ENCODE measurements at places on chromosomes 11 and 22.

DNA sequence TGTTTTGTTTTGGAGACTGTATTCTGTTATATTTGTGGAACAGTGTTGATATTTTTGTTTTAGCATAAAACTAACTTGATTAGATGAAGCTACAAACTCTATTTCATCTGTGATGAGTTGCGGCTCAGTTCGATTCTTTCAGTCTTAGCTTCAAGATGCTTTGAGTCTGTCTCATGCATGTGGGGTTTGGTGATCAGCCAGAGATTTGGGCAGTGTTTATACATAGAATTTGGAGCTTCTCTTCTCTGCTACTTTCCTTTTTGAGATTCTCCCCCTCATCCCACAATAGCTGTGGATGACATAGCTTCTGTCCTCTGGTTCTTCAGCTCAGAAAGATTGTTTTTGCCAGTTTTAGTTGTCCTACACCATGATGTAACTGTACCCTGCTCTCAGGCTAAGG, 90.4 kb downstream of the ARHGAP20 start:
- DNase-seq: no peak

DNA sequence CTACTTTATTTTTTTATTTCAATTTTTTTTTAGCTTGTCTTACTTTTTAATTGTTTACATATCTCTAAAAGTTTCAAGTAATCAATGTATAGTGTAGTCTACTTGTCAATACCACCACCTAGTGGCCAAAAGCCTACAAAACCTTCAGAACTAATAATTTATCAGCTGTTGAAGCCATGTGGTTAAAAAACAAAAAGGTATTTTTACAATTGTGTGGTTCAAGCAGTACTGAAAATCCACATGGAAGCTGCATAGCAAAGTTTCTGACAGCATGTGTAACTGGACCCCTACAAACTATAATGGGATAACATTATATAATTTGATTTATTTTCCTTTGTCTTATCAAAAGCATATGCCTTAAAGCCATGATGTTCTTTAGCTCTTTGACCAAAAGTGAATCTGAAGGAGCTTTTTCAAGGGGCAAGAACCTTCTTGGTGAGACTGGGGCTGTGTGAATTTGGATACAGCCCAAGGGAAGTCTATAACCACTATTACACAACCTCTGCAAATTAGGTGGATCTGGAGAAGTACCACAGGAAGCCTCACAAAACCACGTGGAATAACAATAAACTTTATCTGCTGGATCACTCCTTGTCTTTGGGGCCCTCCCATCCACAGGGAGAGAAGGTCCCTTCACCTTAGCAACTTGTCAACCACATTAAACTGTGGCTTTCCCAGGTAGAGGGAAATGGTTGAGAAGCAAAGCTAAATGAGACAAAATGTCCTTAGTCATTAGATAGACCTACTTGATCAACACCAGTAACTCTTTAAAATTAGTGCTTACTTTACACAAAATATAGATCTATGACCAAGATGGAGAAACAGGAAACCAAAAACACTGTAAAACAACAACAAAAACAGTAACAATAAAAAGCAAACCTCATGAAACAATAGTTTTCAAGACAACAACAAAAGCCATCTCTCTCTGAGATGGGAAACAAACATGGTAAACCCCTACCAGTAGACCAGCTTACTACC, 9.9 kb downstream of the NARS2 start:
- DNase-seq: peak; percentile 21

DNA sequence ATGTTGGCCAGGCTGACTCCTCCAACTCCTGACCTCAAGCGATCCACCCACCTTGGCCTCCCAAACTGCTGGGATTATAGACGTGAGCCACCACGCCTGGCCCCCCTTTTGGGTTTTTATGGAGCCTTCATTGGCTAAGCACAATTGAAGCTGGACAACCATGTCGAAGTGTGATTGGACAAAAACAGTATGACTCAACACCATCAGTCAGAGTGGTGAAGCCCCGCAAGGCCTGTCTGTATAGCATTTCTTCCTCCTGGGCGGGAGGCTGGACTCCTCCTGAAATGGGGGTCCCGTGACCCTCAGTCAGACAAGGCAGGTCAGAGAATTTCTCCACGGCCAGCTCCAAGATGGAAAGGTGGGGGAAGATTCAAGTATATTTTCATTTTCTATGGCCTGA, 3.1 kb upstream of the PARVB start:
- DNase-seq: no peak

- no peak for DNase-seq
These were observed 57.9 kb downstream of the RAB38 start for GRCh38 chr11:88117281-88117858.

DNA sequence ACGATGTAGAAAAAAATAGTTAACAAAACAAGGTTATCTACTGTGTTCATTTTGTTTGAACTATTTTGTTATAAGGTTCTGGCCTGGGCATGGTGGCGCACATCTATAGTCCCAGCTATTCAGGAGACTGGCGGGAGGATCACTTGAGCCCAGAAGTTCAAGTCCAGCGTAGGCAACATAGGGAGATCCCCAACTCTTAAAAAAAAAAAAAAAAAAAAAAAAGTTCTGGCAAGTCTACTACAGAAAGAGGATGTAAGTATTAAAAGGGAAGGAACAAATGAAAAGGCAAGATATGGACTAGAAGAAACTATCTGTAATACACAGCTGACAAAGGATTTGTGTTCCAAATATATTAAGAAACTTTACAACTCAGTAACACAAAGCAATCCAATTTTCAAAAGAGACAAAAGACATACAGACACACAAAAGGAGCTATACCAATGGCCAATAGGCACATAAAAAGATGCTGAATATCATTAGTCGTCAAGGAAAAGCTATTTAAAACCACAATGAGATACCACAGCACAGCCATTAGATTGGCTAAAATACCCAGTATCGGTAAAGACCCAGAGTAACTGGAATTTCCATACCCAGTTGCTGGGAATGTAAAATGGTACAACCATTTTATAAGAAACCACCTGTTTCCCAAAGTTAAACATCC, 27.4 kb downstream of the RRAS2 start:
- DNase-seq: no peak

DNA sequence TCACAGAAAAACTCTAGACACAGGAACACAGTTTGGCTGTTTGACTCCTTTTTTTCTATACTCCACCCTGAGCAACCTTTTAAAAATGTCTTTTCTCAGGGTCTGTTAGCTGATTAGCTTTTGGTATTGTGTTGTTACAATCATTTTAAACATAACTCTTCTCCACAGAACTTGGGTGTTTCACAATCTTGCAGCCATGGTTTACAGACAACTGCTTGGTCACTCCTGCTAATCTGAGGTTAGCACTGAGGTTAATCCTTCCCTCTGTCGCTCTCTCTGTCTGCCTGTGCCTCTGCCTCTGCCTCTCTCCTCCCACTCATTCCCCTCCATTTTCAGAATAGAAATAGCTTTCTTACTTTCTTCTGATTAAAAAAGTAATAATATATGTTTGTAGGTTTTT, 62.4 kb upstream of the ZBED5 start:
- DNase-seq: no peak

DNA sequence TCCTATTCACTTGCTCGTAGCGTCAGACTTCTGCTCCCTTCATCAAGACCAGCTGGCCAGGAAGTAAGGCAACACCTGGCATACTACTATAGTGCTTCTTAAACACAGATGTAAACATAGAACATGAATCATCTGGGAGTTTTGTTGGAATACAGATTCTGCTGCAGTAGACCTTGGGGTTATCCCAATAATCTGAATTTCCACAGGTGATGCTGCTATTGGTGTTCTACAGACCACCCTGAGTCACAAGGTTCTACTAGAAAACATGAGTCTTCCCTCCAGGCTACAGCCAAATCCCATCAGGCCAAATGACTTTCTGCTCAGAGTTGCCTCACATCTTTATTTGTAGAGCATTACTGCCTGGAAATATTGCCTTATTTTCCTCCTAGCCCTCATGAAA, 175.2 kb downstream of the NELL1 start:
- no peak for DNase-seq

- no peak for DNase-seq
These were observed at the start of gene SLC15A3 for GRCh38 chr11:60951904-60952741. Gene SLC15A3, minus strand, starts transcription at chr11:60952176. Its CDS starts 625 bp downstream, at chr11:60951551.

GRCh38 chr11:133343951-133344350, 188.3 kb downstream of the OPCML start:
- no peak for DNase-seq

DNA sequence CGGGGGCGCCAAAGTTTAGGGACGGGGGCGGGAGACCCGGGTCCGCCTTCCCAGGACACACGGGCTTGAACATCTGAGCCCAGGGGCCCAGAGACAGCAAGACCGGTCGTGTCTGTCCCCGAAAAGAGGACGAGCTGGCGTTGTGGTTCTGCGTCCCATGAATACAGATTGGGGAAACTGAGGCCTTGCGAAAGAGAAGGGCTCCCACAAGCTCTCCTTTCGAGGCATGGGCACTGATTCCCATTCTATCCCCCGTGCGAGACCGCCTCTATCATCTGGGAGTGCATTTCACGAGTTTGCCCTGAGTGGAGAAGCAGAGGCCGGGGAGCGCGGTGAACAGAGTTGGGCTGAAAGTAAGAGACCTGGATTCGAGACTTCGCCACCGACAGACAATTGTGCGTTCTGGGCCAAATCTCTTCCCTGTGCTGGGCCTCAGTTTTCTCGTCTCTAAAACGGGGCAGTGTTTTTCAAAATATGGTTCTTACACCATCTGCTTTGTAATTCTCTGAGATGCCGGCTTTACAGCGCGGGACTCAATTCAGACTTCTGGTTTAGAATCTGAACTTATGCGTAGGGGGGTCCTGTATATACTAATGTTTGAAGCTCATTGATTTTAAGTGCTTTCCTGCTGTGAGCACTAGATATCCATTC, 471 bp downstream of the RNF185 start:
- peak; percentile 17 for DNase-seq

DNA sequence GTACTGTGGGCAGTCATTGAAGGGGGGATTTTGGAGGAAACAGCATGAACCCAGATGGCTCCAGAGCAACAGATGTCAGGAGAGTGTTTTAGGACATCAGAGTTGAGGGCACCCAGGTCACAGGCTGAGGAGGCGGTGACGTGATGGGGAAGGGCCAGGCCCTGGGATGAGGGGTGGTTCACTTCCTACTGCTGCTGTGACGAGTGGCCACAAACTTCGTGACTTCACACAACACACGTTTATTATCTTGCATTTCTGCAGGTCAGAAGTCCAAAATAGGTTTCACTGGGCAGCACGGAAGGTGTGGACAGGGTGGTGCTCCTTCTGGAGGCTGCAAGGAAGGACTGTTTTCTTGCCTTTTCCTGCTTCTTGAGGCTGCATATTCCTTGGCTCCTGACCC, 77.7 kb upstream of the RAB1B start:
- DNase-seq: no peak

DNA sequence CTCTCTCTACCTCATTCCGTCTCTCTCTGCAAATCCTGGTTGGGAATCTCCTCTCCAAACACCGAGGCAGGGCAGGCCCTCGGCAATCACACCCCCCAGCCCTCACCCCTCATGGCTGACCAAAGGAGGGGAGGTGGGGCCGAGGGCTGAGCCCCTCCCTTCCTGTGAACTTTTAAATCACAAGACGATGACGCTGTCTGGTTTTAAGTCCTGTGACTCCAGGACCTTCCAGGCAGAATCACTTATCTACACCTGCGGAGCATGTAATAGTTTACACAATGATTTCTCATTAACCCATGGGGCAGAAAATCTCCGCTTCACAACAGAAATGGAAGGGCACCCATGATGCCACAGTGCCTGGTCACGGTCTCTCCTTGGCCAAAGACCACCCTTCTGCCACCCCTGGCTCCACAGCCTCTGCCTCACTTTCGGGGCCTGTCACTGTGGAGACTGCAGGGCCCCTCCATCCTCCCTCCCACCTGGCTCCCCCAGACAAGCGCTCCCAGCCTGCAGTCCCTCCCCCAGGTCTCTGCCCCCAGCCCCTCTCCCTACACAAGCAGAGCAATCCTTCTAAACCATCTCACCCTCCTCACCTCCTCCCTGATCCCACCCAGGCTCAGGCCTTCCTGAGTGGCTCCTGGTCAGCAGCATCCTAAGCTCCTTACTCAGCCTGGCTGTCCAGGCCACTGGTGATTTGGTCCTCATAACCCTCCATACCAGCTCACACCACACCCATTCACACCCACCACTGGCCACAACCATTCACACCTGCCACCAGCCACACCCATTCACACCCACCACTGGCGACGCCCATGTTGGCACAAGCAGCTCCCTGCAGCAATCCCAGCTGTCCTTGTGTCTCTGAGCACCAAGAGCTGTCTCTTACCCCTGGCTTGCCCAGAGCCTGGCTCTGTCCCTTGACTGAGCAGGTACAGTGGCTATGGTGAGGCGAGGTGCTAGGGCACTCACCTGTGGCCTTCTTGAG, 30.7 kb upstream of the ARFGAP3 start:
- DNase-seq: no peak

DNA sequence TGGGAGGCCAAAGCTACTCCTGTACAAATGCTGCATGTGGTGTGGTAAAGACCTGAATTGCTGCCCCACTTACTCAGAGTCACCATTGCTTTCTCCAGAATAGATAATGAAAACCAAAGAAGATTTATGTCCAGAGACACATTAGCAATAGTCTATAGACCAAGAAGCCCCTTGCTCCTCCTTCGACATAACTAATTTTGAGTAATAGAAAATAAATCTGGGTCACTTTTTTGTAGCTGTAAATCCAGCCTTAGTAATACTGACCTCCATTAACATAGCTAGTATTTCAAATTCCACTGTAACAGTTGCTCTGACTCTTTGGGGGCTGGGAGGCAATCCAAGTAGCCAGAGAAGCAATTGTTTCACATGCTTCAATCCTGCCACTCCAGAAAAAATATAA, 145.9 kb downstream of the MAML2 start:
- no peak for DNase-seq

GRCh38 chr11:4019891-4020290, 74.7 kb upstream of the RRM1 start:
- DNase-seq: no peak

- no peak for DNase-seq
These were observed 24.5 kb upstream of the CABP7 start for GRCh38 chr22:29695129-29695926.

- DNase-seq: peak; percentile 12
These were observed 12.5 kb upstream of the MB start for GRCh38 chr22:35629406-35630216.

- no peak for DNase-seq
These were observed 5.7 kb downstream of the ZP1 start for GRCh38 chr11:60872961-60873524.

GRCh38 chr22:34841331-34841771, 224.6 kb upstream of the ISX start:
- DNase-seq: no peak

GRCh38 chr11:70317581-70318305, 47.3 kb downstream of the PPFIA1 start:
- no peak for DNase-seq

- DNase-seq: peak; percentile 74
These were observed at the start of gene MIEF1 for GRCh38 chr22:39502109-39502788. Gene MIEF1, plus strand, starts transcription at chr22:39502290. Its CDS starts 9,005 bp downstream, at chr22:39511295.

- DNase-seq: no peak
These were observed 24.2 kb downstream of the GTPBP1 start for GRCh38 chr22:38729946-38730345.
